Fibroblast of gingiva (primary cell): ENCODE measurements at places on chromosomes 6 and 20.

DNA sequence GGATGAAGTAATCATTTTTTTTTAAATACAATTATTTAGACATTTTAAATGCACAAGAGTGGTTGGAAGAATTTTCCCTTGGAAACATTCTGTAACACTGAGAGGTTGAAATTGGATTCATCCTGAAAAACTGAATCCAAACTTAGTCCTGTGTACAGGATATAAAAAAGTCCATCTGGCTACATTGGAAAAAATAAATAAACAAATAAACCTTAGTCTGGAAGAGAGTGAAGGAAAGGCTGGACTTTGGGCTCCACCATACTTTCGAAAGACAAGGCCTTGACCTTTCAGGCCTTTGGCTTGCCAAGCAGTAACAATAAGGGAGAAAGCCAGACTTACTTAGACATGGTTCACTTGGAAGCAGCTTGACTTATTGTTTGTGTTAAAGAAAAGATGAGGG, 664.3 kb downstream of the TENT5A start:
- peak; percentile 14 for DNase-seq

DNA sequence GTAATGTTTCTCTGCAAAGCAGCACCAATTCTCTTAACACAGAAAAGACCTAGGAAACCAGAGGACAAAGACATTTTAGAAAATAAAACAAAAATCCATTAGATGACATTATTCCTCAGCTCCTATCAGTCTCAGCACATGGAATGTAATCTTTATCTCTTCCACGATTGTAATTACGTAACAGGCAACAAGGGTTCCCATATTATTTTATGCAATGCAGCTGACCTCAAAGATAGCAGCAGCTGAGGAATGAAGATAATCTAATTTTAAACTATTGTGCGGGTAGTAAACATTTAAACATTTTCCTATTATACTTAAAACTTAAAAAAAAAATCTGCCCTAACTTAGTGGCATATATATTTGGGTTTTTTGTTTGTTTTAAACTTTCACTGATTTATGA, 33.0 kb upstream of the PTCHD4 start:
- DNase-seq, result no peak

GRCh38 chr6:54646069-54646950, 200.3 kb upstream of the FAM83B start:
- no peak for DNase-seq

- DNase-seq, result no peak
Measured at GRCh38 chr20:9508696-9509178, 5.7 kb upstream of the LAMP5 start.

DNA sequence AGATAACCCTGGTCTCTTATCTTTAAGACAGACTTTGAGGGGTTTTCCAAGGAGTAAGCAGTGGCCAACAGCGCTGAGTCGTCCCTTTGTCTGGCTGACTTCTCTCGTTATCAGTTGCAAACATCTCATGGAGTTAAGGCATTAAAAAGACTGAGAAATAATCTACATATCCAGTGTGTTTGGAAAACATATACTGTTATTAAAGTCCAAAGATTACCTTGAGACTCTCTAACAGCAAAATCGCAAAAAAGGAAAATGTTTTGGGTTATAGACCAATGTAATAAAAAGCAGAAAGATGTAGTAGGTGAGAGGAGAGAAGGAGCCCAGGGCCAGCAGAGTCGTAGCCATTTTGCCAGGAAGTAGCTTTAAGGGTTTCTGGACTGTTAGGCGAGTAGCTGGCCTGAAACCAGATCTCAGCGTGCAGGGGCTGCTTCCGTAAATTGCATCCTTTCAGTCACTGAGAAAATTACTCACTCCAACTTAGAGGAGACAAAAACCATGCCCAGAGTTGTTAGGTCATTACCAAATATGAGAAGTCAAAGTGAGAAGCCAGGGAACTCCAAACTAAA, 24.6 kb downstream of the MYLK4 start:
- DNase-seq, result no peak

GRCh38 chr20:4491643-4492042, 230.1 kb upstream of the PRND start:
- DNase-seq, result no peak

DNA sequence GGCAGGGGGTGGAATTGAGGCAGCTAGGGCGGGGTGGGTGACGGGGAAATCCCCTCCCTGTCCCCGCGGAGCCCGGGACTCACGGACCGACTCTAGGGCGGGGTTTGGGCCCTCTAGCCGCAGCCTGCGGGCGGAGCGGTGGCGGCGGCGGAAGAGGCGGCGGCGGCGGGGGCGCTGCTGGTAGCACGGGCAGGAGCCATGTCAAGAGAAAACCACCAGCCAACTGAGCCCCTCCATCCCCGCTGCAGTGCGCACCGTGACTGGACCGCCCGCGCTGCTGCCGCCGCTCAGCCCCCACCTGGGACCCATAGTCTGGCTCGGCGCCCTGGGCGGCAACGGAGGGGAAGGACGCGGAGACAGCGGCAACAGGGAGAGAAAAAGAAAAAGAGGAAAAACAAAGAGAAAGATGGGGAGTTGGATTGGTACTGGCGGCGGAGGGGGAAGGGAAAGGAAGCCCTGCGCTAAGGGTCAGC, 1.2 kb upstream of the C6orf62 start:
- peak; percentile 60 for DNase-seq

GRCh38 chr20:59221049-59221706, 57.6 kb downstream of the ZNF831 start:
- no peak for DNase-seq

GRCh38 chr6:109606359-109606758, 84.6 kb downstream of the AK9 start:
- no peak for DNase-seq

GRCh38 chr6:138465007-138465645, 34.2 kb downstream of the NHSL1 start:
- peak; percentile 86 for DNase-seq

- no peak for DNase-seq
Measured at GRCh38 chr6:12112540-12113189, 100.6 kb downstream of the HIVEP1 start.

GRCh38 chr6:41201764-41202173, 820 bp upstream of the TREML2 start:
- no peak for DNase-seq

GRCh38 chr6:64294034-64294433, 658.4 kb downstream of the PHF3 start:
- no peak for DNase-seq

GRCh38 chr6:20661721-20662120, 127.5 kb downstream of the CDKAL1 start:
- peak; percentile 5 for DNase-seq

DNA sequence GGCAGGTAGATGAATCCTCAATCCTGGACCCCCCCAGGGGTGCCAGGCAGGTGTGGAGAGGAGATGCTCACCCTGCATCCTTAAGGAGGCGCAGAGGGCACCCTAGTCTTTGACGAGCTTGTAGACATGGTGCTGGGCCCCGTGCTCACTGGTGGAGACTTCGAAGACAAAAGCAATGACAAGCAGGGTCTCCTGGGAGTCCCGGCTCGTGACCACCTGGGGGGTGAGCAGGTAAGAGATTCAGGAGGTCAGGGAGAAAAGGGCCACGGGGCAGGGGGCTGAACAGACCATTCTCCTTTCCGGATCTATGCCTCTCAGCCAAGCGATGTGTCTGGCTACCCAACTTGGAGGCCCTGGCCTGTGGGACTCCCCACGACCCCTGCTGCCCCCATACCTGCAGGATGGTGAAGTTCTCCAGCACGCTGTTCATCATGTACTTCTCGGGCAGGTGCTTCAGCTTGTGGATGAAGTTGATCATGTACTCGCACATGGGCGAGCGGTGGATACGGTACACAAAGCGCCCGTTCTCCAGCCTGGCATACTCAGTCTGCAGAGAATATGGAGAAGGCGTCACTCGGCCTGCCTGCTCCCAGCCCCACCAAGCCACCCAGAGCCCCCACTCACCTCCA, 6.9 kb downstream of the RPL10A start:
- no peak for DNase-seq

GRCh38 chr6:164130151-164130550, 715.6 kb downstream of the QKI start:
- DNase-seq, result no peak

DNA sequence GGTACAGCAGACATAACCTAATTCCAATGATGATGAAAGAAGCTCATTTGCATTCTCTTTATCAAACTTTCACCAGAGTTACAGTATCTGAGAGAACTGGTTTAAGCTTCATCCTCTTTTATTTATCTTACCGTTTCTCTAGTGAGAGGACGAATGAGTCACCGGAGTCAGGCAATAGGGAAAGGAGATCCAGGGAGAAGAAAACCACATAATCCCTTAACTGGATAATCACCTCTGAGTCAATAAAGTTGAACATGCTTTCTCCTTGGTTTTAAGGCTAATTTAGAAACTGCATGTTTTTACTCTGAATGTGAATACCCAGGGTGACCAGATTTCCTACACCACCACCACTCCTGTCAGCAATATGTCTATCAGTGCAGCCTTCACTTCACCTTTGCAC, 313.7 kb upstream of the TBX18 start:
- peak; percentile 85 for DNase-seq

- no peak for DNase-seq
Measured at GRCh38 chr20:42747765-42748411, 441.8 kb downstream of the PTPRT start.

DNA sequence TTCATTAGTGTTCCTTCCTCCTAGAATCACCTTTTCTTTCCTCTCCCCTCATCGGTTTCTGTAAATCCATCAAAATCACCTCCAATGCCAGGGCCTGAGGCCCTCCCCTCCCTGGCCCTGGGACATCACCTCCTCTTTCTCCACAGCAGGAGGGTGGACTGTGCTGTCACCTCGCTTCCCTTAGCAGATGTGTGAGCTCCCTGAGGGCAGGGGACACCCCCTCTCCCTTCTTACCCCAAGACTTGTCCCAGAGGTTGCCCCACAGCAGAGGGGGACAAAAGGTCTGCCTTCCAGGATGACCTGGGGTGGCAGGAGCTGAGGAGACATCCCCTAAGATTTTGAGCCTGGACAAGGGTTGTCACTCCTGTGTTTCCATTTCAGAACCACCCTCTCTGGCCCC, 5.9 kb downstream of the ULBP1 start:
- no peak for DNase-seq

- DNase-seq, result no peak
Measured at GRCh38 chr6:99026135-99026534, 78.4 kb upstream of the FBXL4 start.

DNA sequence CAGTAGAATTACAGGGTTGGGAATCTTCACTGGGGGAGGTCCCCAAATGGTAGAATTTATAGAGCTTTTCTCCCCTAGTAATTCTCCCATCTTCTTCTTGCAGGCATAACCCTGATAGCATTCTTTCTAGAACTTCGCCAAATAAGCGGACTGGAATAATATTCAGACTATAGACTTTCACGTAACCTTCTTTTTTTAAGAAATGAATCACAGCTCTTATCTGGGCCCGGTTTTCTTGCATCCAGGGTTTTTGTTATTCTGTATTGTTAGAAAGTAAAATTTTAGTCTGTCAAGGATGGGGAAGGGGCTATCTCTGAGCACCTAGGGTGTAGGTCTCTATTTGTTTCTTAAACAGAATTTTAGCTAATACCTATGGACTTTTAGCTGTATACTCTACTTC, 476.8 kb upstream of the CITED2 start:
- DNase-seq, result no peak

DNA sequence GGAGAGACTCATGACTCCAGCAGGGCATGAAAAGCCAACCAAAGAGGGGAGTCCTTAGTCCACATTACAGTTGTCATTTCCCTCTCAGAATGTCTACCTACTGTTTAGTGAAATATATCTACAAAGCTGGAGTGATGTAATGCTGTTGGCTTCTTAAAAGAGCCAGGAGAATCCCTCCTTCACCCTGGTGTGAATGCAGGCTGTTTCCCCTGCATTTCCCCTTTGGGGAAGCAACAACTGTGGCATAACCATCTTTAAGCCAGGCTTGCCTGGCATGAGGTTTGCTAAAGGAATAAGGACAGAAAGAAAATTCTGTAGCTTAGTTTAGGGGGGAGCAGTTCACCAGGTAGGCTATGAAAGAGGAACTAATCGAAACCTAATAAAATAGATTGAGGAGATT, 129.5 kb downstream of the CRYBG1 start:
- no peak for DNase-seq

DNA sequence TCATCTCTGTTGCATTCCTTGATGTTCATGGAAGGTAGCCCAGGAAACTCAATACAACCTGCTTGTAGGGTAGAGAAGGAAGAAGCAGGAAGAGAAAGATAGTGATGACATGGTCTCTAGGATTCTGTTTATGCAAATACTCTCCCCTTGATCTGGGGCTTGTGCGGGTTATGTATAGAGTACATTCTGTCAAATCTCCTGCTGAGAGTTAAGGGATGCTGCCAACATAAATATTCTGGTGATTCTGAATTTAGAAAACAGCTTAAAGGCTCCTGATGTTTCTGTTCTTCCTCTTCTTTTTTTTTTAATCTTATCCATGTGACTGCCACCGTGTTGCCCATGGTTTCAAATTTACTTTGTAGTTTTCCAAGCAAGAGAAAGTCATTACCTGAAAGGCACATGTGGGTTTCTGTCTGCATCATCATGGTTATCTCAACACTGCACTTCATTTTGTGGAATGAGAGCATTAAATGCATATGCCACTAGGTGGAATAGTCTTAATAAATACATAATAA, 150.6 kb downstream of the RPS12 start:
- DNase-seq, result no peak

DNA sequence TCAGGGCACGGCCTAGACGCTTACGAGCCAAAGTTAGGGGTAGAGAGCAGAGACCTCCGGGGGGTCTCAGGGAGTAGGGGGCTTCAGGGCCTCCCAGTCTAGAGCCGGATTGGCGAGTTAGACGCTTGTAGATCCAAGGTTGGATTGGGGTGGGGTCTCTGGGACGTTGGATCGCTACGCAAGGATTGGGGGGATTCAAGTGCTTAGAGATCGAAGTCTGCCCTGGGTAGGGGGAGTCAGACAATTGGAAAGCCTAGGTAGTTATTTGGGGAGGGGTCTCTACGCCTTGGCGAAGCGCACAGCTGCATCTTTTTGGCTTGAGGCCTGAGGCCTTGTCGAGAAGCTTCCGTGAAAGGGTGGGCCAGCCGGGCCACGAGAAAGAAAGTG, 469 bp downstream of the STX16 start:
- DNase-seq, result no peak

DNA sequence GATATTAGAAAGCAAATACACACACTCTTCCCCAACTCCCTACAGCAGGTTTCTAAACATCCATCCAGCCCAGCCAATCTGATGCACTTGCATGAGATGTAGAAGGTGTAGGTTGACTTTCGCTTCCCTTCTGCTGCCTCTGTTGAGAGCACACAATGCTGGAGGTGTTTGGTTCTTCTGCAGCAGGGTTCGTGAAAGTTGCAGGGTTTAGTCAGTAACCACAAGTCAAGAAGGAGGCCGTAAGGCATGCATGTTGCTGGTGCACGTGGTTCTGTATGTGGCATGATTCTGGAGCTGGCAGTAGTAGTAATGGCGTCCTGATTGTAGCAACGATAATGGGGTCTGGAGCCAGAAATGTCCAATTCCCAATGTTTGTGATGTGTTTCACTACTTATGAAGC, 53.0 kb downstream of the DEK start:
- no peak for DNase-seq

- DNase-seq, result no peak
Measured at GRCh38 chr20:37343212-37343993, 2.5 kb upstream of the SRC start.

- DNase-seq, result no peak
Measured at GRCh38 chr6:155578251-155578650, 122.6 kb upstream of the NOX3 start.
